ENCODE measurements at places on chromosomes 12 and 14.

GRCh38 chr14:29853272-29853671 lies 74.4 kb downstream of the PRKD1 start:
- DNase-seq = no peak

GRCh38 chr12:108156717-108157116 lies 27.6 kb downstream of the WSCD2 start:
- no peak for DNase-seq

- DNase-seq = no peak
These were observed 287.3 kb downstream of the MED13L start for GRCh38 chr12:115990241-115990640.

GRCh38 chr12:55955800-55956508 lies 9.9 kb downstream of the PMEL start:
- no peak for DNase-seq

GRCh38 chr14:67514650-67515385 lies 18.3 kb upstream of the PLEKHH1 start:
- no peak for DNase-seq
